ENCODE measurements at places on chromosomes 6 and 20. TPM values are rescaled to one million over a fixed set of nuclear protein-coding genes. Genes with fewer than 3 reads are reported as not detected.

GRCh38 chr6:92690997-92691599 lies 728.3 kb downstream of the EPHA7 start:
- no peaks in the 10 kb centered on the region for H3K4me1 ChIP-seq
- no peak overlapping the region for H3K4me3 ChIP-seq
- no peaks in the 10 kb centered on the region for H3K27me3 ChIP-seq
- H3K36me3 ChIP-seq: no peaks in the 10 kb centered on the region
- DNase-seq: no peak

The RSPH9 gene
- not detected for total RNA-seq

DNA sequence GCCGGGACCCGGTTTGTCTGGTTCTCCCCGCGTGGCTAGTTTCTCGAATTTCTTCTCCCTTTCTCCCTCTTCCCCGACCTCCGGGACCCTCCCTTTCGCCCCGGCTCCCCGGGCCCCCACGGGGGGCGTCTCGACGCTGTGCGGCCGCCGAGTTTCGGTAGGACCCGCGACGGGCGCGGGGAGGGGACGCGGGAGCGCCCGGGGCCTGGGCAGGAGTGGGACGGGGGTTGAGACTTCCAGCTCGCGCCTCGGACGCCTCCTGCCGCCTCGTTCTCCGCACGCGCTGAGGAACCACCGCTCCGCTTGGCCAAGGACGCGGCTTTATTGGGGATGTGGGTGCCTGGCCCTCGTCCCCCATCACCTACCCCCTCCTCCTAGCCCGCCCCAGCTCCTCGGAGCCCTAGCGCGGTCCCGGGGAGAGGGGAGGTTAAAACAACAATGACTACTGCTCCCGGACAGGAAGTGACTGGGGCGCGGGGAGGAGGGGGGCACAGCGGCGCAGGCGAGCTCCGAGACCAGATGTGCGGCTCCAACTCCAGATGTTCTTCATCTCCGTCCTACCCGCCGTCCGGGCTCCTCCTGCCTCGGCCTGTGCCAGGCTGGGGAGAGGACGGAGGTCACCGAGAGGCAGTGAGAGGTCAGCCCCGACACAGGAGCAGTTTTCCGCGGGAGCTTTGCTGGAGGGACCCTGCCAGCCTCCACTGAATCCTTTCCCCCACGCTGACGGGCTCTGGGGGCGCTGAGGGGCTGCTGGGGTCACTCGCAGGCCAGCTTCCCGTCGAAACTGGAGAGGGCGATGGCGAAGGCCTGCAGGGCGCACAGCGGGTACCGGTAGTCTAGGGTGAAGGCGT lies 917 bp upstream of the TEAD3 start:
- H3K4me3 ChIP-seq: peak overlapping the region; percentile 95
- peaks cover 11% of the 10 kb centered on the region for H3K27me3 ChIP-seq
- peak overlapping the region; percentile 94 for H3K27ac ChIP-seq
- peak; percentile 69 for DNase-seq
- no peaks in the 10 kb centered on the region for H3K36me3 ChIP-seq

The TRIM15 gene
- 51.6 TPM for total RNA-seq

The CST7 gene
- not detected for total RNA-seq

- no peaks in the 10 kb centered on the region for H3K4me1 ChIP-seq
- no peaks in the 10 kb centered on the region for H3K36me3 ChIP-seq
- H3K27me3 ChIP-seq: peaks cover 12% of the 10 kb centered on the region
- no peak overlapping the region for H3K27ac ChIP-seq
- no peak for DNase-seq
Observed at GRCh38 chr6:2651961-2652360, 98.8 kb downstream of the MYLK4 start.

GRCh38 chr6:76677017-76677416 lies 604.6 kb upstream of the IMPG1 start:
- H3K36me3 ChIP-seq: no peaks in the 10 kb centered on the region
- no peak overlapping the region for H3K4me3 ChIP-seq
- no peaks in the 10 kb centered on the region for H3K4me1 ChIP-seq
- H3K27ac ChIP-seq: no peak overlapping the region

DNA sequence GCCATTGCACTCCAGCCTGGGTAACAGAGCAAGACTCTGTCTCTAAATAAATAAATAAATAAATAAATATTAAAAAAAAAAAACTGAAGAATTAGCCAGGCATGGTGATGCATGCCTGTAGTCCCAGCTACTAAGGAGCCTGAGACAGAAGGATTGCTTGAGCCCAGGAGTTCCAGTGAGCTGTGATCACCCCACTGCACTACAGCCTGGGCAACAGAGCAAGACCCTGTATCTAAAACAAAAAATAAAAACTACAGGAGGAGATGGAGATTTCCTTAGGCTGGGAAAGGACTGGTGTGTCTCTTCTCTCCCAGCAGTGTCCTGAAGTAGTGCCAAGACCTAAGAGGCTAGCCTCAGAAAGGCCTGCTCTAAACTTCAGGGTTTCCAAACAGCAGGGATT lies 8.1 kb upstream of the GTF3C6 start:
- DNase-seq: no peak
- no peaks in the 10 kb centered on the region for H3K27me3 ChIP-seq
- peaks cover 10% of the 10 kb centered on the region for H3K4me1 ChIP-seq
- no peaks in the 10 kb centered on the region for H3K36me3 ChIP-seq
- H3K27ac ChIP-seq: no peak overlapping the region
- no peak overlapping the region for H3K4me3 ChIP-seq

GRCh38 chr6:46848684-46849360 lies 55.6 kb downstream of the MEP1A start:
- peak; percentile 93 for DNase-seq
- H3K27me3 ChIP-seq: no peaks in the 10 kb centered on the region
- peak overlapping the region; percentile 6 for H3K27ac ChIP-seq
- H3K4me1 ChIP-seq: no peaks in the 10 kb centered on the region
- H3K36me3 ChIP-seq: no peaks in the 10 kb centered on the region
- H3K4me3 ChIP-seq: no peak overlapping the region

- H3K4me3 ChIP-seq: no peak overlapping the region
- no peak overlapping the region for H3K27ac ChIP-seq
- H3K4me1 ChIP-seq: no peaks in the 10 kb centered on the region
- no peaks in the 10 kb centered on the region for H3K27me3 ChIP-seq
- no peak for DNase-seq
Observed at GRCh38 chr6:108795122-108795521, 53.1 kb upstream of the ARMC2 start.

DNA sequence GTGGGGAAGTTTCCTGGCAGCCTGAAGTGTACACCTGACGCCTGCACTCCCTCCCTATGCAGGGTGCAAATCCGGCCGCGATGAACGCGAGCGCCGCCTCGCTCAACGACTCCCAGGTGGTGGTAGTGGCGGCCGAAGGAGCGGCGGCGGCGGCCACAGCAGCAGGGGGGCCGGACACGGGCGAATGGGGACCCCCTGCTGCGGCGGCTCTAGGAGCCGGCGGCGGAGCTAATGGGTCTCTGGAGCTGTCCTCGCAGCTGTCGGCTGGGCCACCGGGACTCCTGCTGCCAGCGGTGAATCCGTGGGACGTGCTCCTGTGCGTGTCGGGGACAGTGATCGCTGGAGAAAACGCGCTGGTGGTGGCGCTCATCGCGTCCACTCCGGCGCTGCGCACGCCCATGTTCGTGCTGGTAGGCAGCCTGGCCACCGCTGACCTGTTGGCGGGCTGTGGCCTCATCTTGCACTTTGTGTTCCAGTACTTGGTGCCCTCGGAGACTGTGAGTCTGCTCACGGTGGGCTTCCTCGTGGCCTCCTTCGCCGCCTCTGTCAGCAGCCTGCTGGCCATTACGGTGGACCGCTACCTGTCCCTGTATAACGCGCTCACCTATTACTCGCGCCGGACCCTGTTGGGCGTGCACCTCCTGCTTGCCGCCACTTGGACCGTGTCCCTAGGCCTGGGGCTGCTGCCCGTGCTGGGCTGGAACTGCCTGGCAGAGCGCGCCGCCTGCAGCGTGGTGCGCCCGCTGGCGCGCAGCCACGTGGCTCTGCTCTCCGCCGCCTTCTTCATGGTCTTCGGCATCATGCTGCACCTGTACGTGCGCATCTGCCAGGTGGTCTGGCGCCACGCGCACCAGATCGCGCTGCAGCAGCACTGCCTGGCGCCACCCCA lies 1.2 kb downstream of the GPR6 start:
- no peak overlapping the region for H3K4me3 ChIP-seq
- DNase-seq: no peak
- no peaks in the 10 kb centered on the region for H3K4me1 ChIP-seq
- peaks cover 55% of the 10 kb centered on the region for H3K27me3 ChIP-seq

The JARID2 gene
- 9.6 TPM for total RNA-seq

GRCh38 chr6:30172681-30173080 lies 9.3 kb downstream of the TRIM15 start:
- H3K27me3 ChIP-seq: peaks cover 56% of the 10 kb centered on the region
- H3K4me3 ChIP-seq: no peak overlapping the region
- DNase-seq: no peak

GRCh38 chr6:75563032-75563431 lies 38.6 kb upstream of the SENP6 start:
- no peaks in the 10 kb centered on the region for H3K27me3 ChIP-seq
- no peak overlapping the region for H3K4me3 ChIP-seq
- no peaks in the 10 kb centered on the region for H3K4me1 ChIP-seq
- H3K27ac ChIP-seq: no peak overlapping the region
- no peak for DNase-seq
- no peaks in the 10 kb centered on the region for H3K36me3 ChIP-seq

GRCh38 chr6:129181001-129181400 lies 298.1 kb downstream of the LAMA2 start:
- H3K4me3 ChIP-seq: no peak overlapping the region
- H3K36me3 ChIP-seq: no peaks in the 10 kb centered on the region
- no peak overlapping the region for H3K27ac ChIP-seq
- no peak for DNase-seq
- H3K27me3 ChIP-seq: no peaks in the 10 kb centered on the region

DNA sequence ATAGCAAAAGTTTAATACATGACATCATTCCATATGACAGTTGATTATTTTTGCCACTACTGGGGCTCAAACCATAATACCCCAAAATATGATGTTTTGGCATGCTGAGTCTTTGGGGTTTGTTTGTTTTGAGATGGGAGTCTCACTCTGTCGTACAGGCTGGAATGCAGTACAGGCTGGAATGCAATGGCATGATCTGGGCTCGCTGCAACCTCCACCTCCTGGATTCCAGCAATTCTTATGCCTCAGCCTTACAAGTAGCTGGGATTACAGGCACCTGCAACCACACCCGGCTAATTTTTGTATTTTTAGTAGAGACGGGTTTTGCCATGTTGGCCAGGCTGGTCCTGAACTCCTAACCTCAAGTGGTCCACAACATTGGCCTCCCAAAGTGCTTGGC lies 1.3 kb upstream of the MRS2 start:
- H3K4me3 ChIP-seq: no peak overlapping the region
- H3K27ac ChIP-seq: no peak overlapping the region
- peaks cover 9% of the 10 kb centered on the region for H3K27me3 ChIP-seq
- no peak for DNase-seq
- no peaks in the 10 kb centered on the region for H3K36me3 ChIP-seq

The GLP1R gene
- total RNA-seq: not detected

DNA sequence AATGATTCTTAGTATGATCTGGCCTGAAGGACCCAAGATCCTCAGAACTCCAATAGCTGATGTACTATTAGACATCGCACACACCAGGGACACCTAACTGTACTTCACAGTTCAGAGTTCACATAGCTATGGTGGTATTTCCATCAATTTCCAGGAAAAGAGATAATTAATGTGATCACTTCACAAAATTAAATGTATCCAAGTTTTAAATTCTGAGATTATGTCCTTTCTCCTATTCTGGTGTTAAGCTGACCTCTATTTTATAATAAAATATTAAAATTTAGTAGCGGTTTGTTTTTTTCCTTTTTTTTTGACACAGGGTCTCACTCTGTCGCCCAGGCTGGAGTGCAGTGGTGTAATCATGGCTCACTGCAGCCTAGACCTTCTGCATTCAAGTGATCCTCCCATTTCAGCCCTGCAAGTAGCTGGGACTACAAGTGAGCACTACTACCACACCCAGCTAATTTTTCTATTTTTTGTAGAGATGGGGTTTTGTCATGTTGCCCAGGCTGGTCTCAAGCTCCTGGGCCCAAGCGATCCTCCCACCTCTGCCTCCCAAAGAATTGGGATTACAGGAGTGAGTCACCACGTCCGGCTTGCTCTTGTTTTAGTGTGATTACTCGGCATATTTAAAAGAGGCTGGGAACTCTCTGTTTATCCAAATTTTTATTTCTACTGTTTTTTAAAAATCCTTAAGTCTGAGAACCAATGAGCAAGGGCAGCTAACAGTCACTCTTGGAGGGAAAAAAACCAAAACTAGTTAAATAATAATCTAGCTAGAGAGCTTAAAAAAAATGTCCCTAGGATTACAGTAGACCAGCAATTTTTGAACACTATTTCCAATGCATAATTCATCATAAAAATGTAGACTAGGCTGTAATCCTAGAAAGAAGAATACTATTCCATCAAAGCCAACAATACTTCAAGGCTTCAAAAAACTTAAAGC lies 16.0 kb downstream of the KIF13A start:
- H3K27ac ChIP-seq: no peak overlapping the region
- H3K4me3 ChIP-seq: no peak overlapping the region
- H3K4me1 ChIP-seq: peaks cover 3% of the 10 kb centered on the region
- H3K27me3 ChIP-seq: no peaks in the 10 kb centered on the region
- no peak for DNase-seq

DNA sequence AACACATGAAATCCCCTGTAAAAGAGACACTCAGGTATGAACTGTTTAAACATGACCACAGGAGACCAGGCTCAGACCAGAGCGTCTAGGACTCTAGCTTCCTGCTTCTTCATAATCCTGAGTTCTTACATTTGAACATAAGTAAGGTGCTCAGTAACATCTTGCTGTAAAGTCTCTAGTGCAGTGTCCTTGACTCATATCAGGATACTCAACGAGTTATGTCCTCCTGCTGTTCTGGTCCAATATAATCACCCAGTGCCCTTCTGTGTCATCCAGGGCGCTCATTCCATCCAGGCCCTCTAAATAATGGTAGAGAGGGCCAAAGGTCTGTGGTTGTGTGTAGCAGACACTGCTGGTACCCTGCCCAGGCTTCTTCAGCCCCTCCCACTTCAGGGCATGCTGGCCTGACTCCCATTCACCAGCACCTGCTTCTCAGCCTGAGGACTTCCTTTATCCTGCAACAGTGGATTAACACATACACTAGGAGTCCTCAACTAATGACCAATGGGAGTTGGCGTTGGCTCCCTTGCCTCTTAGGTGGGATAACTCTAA lies 66.8 kb upstream of the MOCS1 start:
- no peaks in the 10 kb centered on the region for H3K36me3 ChIP-seq
- H3K27ac ChIP-seq: no peak overlapping the region
- no peak for DNase-seq
- H3K4me1 ChIP-seq: no peaks in the 10 kb centered on the region

All from transverse colon (tissue), 4 donors.